ENCODE measurements at places on chromosomes 7 and 10.

GRCh38 chr7:34143402-34143801 is 238.1 kb downstream of the BMPER start:
- DNase-seq = no peak

DNA sequence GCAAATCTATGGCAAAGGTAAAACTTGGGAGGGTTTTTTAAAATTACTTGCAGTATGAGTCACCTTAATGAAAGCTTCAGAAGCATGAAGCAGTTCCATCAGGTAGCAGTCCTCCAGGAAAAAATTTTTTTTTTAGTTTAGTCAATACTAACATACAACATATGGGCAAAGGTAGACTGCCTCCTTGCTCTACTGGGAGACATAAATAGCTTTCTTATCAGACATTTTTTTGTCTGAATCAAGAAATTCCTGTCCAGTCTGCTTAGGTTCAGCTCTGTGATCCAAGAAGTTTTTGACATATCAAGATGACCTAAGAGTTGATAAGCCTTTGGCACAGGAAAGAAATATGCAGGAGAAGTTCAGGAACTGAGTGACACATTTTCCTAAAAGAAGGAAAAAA is 171.5 kb upstream of the TCF7L2 start:
- no peak for DNase-seq

GRCh38 chr10:122468926-122469781 is 7.8 kb downstream of the HTRA1 start:
- no peak for DNase-seq

- DNase-seq = no peak
These were observed 32.5 kb downstream of the TRUB1 start for GRCh38 chr10:114970515-114970914.

- DNase-seq = peak; percentile 24
These were observed 3.3 kb upstream of the SHH start for GRCh38 chr7:155815332-155816191.

DNA sequence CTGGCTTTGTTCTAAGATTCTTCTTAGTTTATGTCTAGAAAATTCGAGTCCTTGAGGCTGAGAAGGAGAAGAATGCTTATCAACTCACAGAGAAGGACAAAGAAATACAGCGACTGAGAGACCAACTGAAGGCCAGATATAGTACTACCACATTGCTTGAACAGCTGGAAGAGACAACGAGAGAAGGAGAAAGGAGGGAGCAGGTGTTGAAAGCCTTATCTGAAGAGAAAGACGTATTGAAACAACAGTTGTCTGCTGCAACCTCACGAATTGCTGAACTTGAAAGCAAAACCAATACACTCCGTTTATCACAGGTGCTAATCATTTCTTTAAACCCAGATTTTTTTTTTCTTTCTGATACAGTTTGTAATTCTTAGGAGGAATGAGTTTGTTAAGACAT is 6.7 kb downstream of the CEP55 start:
- DNase-seq = peak; percentile 24

DNA sequence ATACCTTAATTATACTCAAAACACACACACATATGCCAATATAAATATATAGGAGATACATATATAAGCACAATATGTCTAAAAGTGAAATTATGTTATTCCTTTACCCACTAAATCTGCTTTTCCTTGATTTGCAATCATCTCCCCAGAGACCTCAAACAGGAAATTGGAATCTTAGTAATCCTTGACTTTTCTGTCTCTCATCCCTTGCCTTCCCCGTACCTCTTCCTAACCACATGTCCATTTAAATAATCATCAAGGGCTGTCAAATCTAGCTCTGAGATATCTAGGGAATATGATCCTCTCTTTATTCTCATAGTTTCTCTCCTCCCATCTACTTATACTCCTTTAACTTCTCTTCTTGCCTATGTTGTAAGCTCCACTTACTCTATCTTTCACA is 336.6 kb downstream of the HGF start:
- no peak for DNase-seq

DNA sequence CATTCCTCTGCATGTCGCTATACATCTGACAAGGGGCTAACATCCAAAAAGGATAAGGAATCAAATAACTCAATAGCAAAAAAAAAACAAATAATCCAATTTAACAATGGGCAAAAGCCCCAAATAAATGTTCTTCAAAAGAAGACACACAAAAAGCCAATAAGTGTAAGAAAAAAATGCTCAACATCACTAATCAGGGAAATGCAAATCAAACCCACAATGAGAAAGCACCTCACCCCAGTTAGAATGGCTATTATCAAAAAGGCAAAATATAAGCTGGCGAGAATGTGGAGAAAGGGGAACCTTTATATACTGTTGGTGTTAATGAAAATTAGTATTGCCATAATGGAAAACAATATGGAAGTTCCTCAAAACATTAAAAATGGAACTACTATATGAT is 14.3 kb downstream of the ARHGAP12 start:
- DNase-seq = no peak

DNA sequence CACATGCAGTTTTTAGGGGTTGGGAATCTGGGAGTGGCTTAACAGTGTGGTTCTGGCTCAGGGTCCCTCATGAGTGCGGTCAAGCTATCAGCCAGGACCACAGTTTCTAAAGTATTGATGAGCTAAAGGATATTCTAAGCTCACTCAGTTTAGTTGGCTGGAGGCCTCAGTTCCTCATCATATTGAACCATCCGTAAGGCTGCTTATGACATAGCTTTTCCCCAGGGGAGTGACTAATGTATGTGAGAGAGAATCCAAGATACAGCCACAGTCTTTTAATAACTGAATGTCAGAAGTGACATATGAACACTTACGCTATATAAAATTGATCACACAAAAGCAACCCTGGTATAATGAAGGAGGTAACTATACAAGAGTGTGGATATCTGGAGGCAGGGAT is 245.3 kb downstream of the POLR1F start:
- DNase-seq = no peak

GRCh38 chr7:105623906-105624305 is 42.6 kb upstream of the EFCAB10 start:
- no peak for DNase-seq

GRCh38 chr10:91537614-91538383 is 95.1 kb downstream of the PPP1R3C start:
- no peak for DNase-seq

GRCh38 chr7:132116369-132116768 is 459.9 kb downstream of the PLXNA4 start:
- no peak for DNase-seq

DNA sequence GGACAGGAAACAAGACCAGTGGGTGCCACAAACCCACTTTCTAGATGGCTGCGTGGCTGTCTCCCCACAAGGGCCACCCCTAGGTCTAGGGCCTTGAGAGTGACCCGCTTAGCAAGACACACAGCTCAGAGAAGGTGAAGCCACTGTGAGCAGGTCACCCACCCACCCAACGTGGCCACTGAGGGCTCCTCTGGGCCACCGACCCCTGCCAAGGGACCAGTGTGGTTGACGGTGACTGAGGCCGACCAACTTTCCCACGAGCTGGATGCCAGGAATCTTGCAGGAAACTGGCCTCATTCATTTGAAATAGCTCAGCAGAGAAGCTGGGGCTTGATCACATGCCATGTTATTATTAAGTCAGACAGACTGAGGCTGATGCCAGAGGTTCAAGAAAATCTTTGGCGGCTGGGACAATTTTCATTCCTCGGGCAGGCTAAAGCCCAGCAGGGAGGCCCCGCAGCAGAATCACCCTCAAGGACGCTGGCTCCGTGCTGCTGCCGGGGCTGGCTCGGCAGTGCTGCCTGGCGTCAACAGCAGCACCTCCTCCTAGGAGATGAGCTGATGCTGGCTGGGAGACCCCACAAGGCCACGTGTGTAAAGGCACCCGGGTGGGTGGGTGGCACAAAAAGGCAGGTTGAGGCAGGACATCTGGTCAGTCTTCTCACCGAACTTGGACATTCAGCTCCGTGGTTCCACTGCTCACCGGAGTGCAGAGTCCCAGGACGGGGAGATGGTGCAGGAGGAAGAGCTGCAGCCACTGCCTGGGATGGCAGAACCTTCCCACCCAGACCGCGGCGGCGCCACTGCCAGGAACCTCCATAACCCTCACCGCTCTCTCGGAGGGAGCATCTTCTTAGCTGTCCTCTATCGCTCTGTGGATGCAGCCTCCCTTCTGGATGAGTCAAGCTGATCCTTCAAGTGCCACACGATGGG is 57.8 kb downstream of the ZRANB1 start:
- no peak for DNase-seq

DNA sequence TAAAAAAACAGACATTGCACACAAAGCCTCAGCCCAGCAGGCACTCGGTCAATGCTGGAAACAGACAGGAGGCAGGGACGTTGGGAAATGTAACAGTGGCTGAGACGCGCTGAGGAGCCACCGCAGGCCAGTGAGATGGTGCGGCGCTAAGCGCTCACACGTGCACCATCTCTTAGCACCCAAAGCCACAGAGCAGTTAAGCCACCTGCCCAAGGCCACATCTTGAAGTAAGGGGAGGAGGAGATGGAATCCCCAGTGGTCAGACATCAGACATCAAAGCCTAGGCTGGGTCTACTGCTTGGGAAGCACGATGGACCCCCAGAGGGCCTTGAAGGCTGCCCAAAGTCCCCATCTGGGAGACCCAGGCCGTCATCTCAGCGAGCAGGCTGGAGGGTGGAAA is 15.6 kb downstream of the LAT2 start:
- no peak for DNase-seq

- no peak for DNase-seq
These were observed 69.0 kb downstream of the CHRM2 start for GRCh38 chr7:136937436-136937835.

- DNase-seq = no peak
These were observed 6.6 kb downstream of the TFPI2 start for GRCh38 chr7:93883917-93884345.

DNA sequence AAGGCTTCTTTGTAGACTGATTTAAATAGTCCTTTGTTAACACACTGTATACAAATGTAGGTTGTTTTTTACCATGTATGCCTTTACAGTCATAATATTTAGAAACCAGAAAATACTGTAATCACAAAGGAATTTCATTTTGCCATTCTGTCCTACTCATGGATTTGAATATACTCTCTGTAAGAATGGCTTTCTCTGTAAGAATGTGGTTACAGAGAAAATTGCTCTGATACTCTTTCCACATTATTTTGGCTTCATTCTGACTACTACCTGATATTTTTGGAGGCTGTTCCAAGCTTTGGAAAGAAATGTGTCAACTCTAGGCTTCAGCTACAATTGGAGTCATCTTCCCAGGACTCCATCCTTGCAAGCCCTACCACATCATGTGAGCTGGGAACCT is 23.5 kb downstream of the CH25H start:
- DNase-seq = no peak

GRCh38 chr7:7965301-7965700 is 3.3 kb upstream of the GLCCI1 start:
- DNase-seq = no peak

DNA sequence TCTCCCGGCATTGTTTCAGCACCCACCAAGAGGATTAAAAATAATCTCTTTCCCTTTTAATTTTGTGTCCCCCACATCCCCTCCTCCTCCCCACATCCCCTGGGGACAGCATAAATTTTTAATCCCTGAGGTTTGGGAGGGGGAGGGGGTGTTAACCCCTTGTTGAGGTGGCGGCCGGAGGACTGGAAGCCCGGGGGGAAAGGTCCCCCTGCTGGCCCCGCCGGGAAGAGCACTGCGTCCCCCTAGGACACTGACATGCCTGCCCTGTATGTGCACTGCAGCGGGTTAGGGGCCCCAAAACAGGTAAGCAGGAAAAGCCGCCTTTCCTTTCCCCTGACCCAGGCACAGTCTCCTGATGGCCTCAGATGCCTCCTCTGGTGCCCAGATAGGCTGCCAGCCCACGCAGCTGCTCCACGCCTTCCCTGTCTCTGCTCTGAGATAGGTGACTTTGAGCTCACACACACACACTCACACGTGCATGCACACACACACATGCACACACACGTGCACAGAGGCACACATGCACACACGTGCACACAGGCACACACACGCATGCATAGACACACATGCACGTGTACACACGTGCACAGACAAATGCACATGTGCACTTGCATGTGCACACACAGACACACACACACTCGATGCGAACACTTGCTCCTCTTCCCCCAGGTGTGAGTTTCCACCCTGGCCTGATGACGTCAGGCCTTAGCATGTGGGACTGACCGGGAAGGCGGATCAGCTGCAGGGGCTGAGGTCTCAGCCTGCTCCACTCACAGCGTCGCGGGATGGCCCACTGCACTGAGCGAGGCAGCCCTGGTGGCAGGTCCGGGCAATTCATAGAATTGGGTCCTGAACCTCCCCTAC is 12.3 kb downstream of the CNPY1 start:
- no peak for DNase-seq

DNA sequence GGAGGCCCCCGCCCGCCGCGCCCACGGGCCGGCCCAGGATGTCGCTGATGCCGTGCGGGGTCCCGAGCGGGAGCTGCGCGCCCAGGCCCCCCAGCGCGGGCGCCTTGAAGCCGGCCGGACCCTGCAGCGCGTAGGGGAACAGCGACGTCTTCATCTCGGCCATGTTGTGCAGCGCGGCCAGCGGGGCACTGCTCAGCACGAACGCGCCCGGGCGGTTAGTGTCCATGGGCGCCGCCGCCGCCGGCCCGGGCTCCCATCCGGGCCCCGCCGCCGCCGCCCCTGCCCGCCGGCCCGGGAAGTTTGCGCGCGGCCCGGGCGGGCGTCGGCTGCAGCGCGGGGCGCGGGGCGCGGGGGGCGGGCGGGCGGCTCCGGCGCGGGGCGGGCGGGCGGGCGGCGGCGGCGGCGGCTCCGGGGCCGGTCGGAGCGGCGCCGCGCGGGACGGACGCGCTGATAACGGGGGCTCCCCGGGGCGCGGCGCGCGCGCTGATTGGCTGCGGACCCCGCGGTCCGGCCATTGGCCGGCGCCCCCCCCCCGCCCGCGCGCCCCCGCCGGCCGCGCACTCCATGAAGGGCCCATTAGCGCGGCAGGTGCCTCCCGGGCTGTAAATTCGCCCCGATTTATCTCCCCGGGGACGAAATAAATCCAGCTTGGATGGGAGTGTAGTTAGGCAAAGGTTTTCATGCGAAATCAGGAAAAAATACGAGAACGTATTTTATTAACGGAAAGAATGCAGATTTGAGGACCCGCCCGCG is at the start of gene NKX6-2:
TSS of gene NKX6-2 (minus strand) at position 425 of the 753 bp plus-strand sequence. CDS start at position 226, 199 bp downstream.
- DNase-seq = no peak

- DNase-seq = no peak
These were observed 58.8 kb downstream of the TSPAN12 start for GRCh38 chr7:120799147-120799546.

- DNase-seq = no peak
These were observed 136.5 kb downstream of the CNNM2 start for GRCh38 chr10:103054621-103055020.

- peak; percentile 56 for DNase-seq
These were observed 4.6 kb downstream of the TRPV6 start for GRCh38 chr7:142880876-142881505.

- no peak for DNase-seq
These were observed 353.5 kb downstream of the PAXIP1 start for GRCh38 chr7:154649434-154649833.

GRCh38 chr7:4103352-4104091 is 578.6 kb upstream of the FOXK1 start:
- DNase-seq = no peak

GRCh38 chr10:96681524-96681923 is 38.8 kb downstream of the PIK3AP1 start:
- no peak for DNase-seq

- no peak for DNase-seq
These were observed 84.9 kb upstream of the PPP1R17 start for GRCh38 chr7:31602041-31602625.

All from CD4-positive, alpha-beta T cell treated with Interleukin-4 for 4 hours (primary cell).